Right kidney (tissue), 9 donors: ENCODE measurements at places on chromosomes 6 and 20.

GRCh38 chr20:3235666-3236324 is 3.2 kb downstream of the SLC4A11 start:
- no peak for DNase-seq

DNA sequence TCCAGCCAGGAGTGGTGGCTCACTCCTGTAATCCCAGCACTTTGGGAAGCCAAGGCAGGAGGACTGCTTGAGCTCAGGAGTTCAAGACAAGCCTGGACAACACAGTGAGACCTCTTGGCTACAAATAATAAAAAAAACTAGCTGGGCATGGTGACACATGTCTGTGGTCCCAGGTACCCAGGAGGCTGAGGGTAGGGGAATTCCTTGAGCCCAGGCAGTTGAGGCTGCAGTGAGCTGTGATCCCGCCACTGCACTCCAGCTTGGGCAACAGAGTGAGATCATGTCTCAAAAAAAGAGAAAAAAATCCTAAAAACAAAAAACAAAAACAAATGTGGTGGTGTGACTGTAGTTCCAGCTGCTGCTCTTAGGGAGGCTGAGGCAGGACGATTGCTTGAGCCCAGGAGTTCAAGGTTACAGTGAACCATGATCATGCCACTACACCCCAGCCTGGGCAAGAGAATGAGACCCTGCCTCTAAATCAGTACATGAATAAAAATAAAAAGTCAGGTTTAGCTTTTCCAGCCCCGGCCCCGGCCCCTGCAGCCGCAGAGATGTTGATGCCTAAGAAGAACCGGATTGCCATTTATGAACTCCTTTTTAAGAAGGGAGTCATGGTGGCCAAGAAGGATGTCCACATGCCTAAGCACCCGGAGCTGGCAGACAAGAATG is 13.5 kb upstream of the SNRPC start:
- DNase-seq = no peak

DNA sequence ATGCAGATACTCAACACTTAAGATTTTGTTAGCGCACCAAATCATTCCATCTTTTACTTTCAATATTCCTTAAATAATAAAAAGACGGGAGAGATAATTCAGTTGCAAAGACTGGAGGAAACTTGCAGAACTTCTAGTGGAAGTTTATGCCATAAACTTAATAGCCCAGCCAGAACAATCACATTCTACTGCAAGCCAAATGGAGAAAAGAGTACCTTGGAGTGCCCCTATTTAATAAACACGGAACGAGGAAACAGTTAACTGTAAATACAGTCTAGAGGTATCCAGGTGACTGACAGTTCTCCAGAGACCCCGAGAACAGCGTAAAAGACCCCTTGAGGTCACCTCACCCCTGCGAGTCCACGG is 635 bp downstream of the SLC35B3 start:
- no peak for DNase-seq

GRCh38 chr20:57600320-57601210 is 19.7 kb downstream of the ZBP1 start:
- no peak for DNase-seq

GRCh38 chr6:163695414-163695864 is 280.9 kb downstream of the QKI start:
- DNase-seq = no peak

DNA sequence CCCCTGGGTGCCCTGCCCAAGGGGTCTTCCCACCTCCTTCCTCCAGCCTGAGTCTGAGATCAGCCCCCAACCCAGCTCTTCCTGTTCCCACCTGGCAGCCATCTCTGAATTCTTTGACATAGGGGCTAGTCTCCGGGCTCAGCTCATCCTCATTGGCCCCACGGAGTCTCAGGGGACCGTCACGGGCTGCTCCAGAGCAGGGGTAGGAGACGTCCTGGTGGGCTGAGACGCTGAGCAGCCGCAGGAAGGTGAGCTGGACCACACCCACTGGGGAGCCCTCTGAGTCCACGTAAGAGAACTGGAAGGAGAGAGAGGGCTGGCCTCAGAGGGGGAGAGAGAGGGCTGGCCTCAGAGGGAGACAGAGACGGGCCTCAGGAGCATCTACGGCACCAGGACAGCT is 28.1 kb downstream of the COL11A2 start:
- DNase-seq = no peak

DNA sequence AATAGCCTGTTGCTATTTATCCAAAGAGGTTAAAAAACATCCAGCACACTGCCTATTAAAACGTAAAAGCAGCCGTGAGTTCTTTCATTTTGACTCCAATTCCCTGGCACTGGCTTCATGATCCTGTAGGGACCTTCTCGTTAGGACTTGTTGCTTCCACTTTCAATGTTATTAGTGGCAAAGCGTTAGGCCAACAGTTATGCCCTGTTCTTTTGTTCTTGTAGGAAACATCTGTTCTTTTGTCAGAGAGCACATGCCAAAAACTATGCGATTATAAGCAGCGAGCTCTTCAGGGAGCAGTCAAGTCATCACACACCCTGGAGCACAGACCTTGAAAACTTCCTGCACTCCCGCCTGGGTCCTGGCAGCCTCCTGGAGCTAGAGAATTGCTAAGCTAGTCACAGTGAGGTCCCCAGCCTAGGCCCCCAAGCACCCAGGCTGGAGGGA is 609.5 kb upstream of the ARID1B start:
- DNase-seq = peak; percentile 25

GRCh38 chr20:20780127-20780824 is 67.8 kb upstream of the RALGAPA2 start:
- DNase-seq = no peak

- peak; percentile 95 for DNase-seq
These were observed at the start of gene IRAK1BP1 for GRCh38 chr6:78867370-78868040. Gene IRAK1BP1 (plus strand): TSS chr6:78867551. CDS start chr6:78867577, 26 bp downstream.

DNA sequence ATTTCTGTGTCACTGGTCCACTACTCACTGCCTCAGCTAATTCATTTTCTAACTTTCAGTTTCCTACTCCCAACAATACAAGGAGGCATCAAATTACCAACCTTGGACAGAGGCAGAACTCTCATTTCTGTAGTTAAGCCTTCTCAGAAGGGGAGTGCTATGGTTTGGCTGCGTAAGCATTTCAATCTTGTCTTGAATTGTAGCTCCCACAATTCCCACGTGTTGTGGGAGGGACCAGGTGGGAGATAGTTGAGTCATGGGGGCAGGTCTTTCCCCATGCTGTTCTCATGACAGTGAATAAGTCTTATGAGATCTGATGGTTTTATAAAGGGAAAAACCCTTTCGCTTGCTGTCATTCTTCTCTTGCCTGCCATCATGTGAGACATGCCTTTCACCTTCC is 22.9 kb downstream of the HLA-DRA start:
- DNase-seq = no peak

GRCh38 chr20:54479138-54479906 is 3.9 kb downstream of the DOK5 start:
- no peak for DNase-seq

DNA sequence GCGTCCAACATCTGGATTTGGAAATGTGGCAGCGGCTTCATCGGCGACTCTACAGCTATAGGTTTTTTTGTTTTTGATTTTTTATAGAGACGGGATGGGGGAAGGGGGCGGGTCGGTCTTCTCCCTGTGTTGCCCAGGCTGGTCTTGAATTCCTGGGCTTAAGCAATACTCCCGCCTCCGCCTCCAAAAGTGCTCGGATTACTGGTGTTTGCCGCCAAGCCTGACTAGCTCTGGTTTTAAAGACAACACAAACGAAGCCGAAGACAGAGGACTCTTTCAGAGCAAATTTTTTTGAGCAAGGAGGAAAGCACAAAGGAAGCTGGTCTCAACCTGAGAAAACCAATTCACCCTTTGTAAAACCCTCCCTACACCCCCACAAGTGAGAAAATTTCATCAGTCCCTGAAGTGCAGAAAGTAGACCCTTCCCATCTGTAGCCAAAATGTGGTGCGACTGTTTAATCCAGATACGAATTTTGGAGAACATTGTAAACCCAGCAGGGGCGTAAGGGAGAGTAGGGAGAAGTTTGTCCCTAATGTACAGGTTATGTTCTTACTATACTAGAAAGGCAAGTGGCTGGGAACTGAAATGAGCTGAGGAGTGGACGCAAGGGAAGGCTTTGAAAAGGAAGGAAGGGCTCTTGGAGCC is 185.9 kb downstream of the TRIM27 start:
- no peak for DNase-seq

- DNase-seq = no peak
These were observed 2.6 kb downstream of the ADGB start for GRCh38 chr6:146601352-146601751.

GRCh38 chr6:128966934-128967333 is 84.0 kb downstream of the LAMA2 start:
- no peak for DNase-seq

- DNase-seq = peak; percentile 42
These were observed 297.9 kb downstream of the UTRN start for GRCh38 chr6:144582939-144583613.

GRCh38 chr6:116210316-116210715 is 43.6 kb downstream of the TSPYL4 start:
- no peak for DNase-seq

DNA sequence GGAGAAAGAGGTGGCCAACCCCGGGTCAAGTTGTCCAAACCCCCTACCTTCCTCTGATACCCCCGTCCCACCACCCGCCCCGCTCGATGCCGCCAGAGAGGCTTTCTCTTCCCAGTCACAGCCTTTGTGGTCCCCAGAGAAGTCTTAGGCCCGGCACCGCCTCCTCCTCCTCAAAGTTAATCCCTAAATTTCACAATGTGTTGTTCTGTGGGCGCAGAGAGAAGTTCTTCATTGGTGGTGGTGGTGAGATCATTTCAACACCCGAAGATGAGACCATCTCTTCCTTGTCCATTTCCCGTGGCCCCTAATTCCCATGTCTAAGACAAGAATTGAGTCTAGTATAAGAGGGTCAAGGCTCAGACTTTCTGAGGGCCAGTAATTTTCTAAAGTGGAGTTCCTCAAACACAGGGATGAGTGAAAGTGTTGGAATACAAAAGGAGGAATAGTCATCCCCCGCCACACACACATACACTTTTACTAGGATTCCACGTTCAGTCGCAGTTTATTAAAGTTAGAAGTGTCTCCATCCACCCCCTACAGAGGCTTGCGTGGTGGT is 10.4 kb downstream of the TRIM31 start:
- peak; percentile 30 for DNase-seq

DNA sequence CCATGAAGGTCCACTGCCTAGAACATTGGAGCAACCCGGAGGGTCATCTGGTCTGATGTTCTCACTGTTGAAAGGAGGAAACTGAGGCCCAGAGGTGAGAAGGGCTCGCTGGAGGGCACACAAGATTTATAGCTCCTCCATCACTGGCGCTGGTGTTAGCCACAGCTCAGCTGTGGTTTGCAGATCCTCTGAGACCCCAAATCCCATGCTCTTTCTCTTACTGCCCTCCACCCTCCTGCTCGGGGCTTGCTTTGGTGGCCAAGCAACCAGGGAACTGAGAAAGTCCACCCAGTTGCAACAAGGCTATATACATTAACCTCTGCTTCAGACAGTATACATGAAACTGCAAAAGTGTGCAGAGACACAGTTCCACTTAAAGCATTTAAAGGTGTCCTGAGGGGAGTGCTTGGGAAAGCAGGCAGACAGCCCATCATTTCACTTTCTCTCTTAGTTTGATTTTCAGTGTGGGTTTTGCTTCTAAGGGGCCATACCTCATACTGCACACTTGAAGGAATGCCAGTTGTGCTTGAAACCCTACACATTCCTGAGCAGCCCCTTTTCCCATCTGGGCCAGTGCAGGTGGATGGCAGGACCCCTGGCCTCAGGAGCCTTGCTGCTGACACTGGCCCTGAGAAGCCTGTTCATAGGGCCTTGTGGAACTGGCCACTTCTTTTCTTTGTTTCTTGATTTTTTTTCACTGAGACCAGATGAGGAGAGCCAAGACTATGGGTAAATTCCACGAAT is 347.6 kb downstream of the CDC5L start:
- DNase-seq = no peak

- no peak for DNase-seq
These were observed 239.6 kb downstream of the ERMARD start for GRCh38 chr6:169991031-169991390.

- DNase-seq = no peak
These were observed 74.5 kb downstream of the PSMG4 start for GRCh38 chr6:3333263-3333662.

DNA sequence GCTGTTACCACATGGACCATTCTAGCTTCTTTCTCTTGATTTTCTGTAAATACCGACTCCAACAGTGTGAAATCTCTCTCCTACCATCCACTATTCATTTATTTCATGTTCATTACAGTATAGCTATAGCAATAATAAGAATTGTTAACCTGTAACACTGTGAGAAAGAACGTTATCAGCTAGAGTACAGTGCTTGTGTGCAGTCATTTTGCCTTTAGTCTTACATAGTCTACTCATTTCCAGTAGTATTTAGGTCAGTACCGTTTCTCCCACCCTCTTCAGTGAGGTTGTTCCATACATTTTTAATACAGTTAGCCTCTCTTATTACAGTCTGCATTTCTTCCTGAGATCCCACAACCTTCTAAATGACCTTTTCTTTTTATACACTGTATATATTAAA is 257.1 kb downstream of the LY86 start:
- DNase-seq = no peak

DNA sequence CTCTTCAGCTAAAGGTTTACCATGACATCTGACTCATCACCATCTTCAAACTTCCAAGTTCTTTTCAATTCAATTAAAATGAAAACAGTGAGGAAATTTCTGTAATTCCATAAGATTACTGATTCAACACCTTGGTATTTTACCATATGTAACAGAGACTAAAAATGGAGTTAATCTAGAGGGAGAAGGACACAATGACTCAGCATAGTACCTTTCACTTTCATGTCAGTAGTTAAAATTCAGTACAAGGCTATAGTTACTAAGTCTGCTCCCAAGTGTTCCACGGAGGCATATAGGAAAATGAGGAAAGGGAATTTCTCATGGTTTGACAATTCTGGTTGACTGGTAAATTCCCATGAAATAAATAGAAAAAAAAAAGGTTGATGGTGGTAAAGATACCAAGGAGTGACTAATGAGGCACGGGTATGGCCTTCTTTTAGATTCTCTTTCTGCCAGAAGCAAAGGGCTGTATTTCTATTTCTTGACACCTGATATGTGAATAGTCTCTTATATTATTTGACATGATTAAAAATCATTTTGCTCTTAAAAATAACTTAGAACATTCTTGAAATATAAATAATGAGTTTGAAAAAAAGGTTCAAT is 526.7 kb upstream of the ADGRB3 start:
- DNase-seq = no peak

DNA sequence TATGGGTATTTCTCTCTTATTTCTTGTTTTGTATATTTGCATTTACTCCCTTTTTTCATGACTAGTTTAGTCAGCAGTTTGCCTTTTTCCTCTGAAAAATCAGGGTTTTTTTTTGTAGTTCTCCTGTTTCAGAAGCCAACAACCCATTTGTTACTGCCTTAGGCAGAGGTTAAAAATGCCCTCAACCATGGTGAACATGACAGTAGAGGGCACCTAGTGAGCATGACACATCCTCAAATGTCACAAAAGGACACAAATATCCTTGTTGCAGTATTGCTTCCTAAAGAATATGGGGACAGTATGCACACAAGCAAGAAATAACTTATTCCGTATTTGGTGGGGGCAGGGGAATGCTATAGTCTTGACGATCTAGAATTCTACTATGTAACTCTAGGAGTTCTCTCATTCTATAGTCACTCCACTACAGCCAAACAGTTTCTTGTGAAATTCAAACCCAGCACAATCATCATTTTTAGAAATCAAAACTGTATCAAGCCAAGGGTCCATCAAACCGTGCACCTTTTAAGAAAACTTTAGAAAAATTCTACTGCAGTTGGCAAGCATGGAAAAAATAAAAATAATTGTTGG is 47.0 kb downstream of the GOPC start:
- no peak for DNase-seq

- DNase-seq = no peak
These were observed 36.5 kb downstream of the ZNF217 start for GRCh38 chr20:53557130-53557529.
